Activated naive CD4-positive, alpha-beta T cell treated with anti-CD3 and anti-CD28 coated beads for 36 hours (primary cell): ENCODE measurements at places on chromosomes 4 and X. TPM values are rescaled to one million over a fixed set of nuclear protein-coding genes. Genes with fewer than 3 reads are reported as not detected.
A peak's percentile ranks its signal among the peaks of the same experiment; 100 is the strongest.

The GLOD5 gene
- total RNA-seq, result not detected

GRCh38 chr4:123031664-123032063 lies 109.3 kb upstream of the NUDT6 start:
- H3K27ac ChIP-seq, result peak overlapping the region; percentile 35
- H3K4me3 ChIP-seq, result no peak overlapping the region
- H3K27me3 ChIP-seq, result no peaks in the 10 kb centered on the region
- H3K36me3 ChIP-seq, result peaks cover 29% of the 10 kb centered on the region

DNA sequence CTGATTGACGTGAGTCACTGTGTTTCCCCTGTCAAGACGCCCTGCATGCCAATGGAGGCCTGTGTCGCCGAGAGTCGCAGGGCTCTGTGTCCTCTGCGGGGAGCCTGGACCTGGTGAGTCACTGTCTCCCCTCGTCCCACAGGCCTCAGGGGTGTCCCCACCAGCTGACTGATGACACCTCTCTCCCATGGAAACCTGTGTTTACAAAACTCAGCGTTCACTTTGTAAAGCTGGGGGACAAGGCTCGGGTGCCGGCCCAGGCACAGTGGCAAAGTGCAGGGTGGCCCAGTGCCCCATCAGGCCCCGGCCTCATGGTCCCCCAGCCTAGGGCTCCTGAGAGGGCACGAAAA lies 21.2 kb upstream of the HGFAC start:
- H3K36me3 ChIP-seq, result peaks cover 1% of the 10 kb centered on the region
- no peak for DNase-seq
- H3K27ac ChIP-seq, result no peak overlapping the region
- no peak overlapping the region for H3K4me3 ChIP-seq

- H3K36me3 ChIP-seq, result no peaks in the 10 kb centered on the region
- no peak overlapping the region for H3K4me3 ChIP-seq
- no peaks in the 10 kb centered on the region for H3K4me1 ChIP-seq
Measured at GRCh38 chr4:163693211-163693610, 198.7 kb downstream of the TMA16 start.

The CDS1 gene
- total RNA-seq, result 0.17 TPM

- H3K27ac ChIP-seq, result no peak overlapping the region
- no peak overlapping the region for H3K4me3 ChIP-seq
- DNase-seq, result no peak
- H3K27me3 ChIP-seq, result no peaks in the 10 kb centered on the region
- no peaks in the 10 kb centered on the region for H3K36me3 ChIP-seq
- H3K4me1 ChIP-seq, result peaks cover 3% of the 10 kb centered on the region
Measured at GRCh38 chrX:66680451-66680850, 41.6 kb upstream of the EDA2R start.

DNA sequence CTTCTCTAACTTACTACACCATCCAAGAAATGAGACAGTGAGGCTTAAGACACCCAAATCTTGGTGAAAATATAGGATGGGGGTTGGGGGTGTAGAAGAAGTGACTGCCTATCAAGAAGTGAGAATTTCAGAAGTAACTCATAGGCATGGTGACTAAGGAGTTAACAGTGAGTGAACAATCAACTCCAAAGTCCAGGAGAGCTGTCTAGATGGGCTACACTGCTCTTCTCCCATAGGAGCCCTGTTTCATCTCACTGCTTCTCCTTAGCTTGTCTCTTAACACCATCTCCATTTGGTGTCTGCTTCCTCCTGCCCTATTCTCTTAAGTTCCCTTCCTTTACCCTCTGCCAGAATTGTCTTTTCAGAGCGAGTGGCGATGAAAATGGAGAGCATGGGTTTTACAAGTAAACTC lies 22.7 kb downstream of the FABP2 start:
- H3K27ac ChIP-seq, result peak overlapping the region; percentile 95
- H3K4me3 ChIP-seq, result peak overlapping the region; percentile 97
- no peaks in the 10 kb centered on the region for H3K27me3 ChIP-seq

DNA sequence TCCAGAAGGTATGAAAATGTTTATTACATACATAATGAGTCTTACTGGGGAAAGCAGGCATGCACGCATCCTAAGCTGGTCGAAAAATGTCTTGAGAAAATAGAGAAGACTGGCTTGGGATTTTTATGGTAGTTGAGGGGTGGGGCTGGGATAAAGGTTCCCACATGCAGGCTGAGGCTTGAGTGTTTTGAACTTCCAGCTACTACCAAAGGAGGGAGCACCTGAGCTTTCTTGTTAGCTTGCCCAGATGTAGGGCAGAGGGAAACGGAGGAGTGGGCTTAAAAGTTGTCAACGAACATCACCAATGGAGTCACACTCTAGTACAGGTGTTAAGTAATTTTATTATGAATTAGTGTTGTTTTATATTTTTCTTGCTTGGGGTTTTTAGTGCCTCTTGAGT lies 39.6 kb upstream of the SRPX start:
- H3K36me3 ChIP-seq, result no peaks in the 10 kb centered on the region
- DNase-seq, result peak; percentile 6
- no peak overlapping the region for H3K27ac ChIP-seq
- H3K4me1 ChIP-seq, result no peaks in the 10 kb centered on the region
- no peak overlapping the region for H3K4me3 ChIP-seq
- no peaks in the 10 kb centered on the region for H3K27me3 ChIP-seq

GRCh38 chr4:173839865-173840264 lies 309.8 kb upstream of the HAND2 start:
- no peaks in the 10 kb centered on the region for H3K36me3 ChIP-seq
- H3K4me3 ChIP-seq, result no peak overlapping the region
- H3K4me1 ChIP-seq, result no peaks in the 10 kb centered on the region
- H3K27me3 ChIP-seq, result no peaks in the 10 kb centered on the region
- no peak overlapping the region for H3K27ac ChIP-seq

DNA sequence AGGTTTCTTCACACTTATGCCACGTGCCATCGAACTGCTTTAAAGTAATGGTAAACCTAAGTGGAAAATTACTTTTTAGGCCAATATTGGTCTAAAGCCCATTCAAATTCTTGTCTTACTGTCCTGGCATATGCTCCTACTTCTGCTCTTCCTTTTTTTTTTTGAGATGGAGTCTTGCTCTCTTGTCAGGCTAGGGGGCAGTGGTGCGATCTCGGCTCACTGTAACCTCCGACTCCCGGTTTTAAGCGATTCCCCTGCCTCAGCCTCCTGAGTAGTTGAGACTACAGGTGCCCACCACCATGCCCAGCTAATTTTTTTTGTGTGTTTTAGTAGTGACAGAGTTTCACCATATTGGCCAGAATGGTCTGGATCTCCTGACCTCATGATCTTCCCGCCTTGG lies 129.0 kb upstream of the TECRL start:
- H3K27ac ChIP-seq, result no peak overlapping the region
- H3K4me3 ChIP-seq, result no peak overlapping the region
- DNase-seq, result no peak
- no peaks in the 10 kb centered on the region for H3K36me3 ChIP-seq
- H3K4me1 ChIP-seq, result no peaks in the 10 kb centered on the region

GRCh38 chr4:66688674-66689073 lies 856.6 kb downstream of the CENPC start:
- no peaks in the 10 kb centered on the region for H3K36me3 ChIP-seq
- H3K27me3 ChIP-seq, result no peaks in the 10 kb centered on the region
- H3K27ac ChIP-seq, result no peak overlapping the region
- no peak overlapping the region for H3K4me3 ChIP-seq

The F8A1 gene
- 33.7 TPM for total RNA-seq

DNA sequence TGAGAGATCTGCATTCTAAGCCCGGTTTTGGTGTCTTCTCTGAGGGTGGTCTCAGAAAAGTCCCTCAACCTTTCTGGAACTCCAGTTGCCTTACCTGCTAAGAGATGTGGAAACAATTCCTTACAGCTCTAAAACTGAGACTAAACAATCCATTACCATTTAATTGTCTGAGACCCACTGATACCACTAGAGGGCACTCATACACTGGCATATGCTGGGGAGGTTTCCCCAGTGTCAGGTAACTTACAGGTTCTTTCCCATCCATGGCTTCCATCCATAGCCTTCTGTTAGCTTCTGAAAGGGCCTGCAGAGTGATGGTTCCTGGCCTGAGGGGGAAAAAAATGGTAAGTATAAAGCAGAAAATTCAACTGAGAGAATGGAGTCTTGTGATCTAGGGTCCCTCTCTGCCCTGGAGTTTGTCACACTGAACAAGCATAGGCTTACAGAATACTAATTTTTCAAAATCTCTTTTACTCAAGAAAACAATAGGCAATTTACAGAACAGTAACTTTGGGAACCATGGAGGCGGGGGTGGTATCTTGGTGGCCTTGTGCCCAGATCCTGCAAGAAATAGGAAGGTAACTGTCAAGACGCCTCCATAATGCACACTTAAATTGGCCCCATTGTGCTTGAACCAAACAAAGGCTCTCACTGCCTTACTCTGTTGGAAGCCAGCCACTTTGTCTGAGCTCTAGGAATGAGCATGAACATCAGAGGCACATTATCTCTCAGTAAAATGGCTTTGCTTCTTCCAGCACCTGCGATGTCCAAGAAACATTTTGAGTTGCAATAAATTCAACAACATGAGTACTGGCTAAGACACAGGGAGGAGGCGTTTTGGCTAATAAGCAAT lies 236.1 kb downstream of the OPHN1 start:
- no peaks in the 10 kb centered on the region for H3K36me3 ChIP-seq
- H3K4me3 ChIP-seq, result no peak overlapping the region
- no peak overlapping the region for H3K27ac ChIP-seq
- DNase-seq, result peak; percentile 43

DNA sequence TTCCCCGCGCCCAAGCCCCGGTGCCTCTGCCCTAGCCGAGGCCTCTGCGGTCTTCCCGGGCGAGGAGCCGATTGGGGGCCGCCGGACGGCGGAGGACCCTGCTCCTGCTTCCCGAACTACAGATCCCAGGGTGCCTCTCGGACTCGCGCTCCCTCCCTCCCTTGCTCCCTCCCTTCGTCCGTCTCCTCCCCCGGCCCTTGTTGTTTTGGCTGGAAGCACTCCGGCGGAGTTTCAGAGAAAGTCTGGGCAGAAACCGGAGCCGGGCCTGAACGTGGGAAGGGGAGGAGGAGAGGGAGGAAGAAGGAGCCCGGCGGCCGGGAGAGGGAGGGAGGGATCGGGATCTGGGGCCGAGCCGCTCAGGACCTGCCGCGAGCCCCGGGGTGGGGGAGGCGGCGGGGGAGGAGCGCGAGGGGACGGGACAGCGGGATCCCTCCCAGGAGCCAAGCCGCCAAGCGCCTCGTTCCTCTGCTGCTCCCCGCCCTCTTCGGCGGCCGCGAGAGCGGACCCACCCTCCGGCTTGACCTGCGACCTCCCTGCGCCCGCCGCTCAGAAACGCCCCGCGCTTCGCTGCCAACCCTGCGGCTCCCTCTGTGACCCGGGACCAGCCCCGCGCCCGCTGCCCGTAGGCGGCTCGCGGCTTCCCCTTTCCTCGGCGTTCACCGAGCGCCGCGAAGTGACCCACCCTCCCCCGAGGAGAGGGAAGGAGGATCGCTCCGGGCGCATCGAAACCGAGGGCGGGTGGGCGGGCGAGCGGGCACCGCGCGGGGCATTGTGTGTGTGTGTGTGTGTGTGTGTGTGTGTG lies 496 bp upstream of the GAB1 start:
- peaks cover 3% of the 10 kb centered on the region for H3K4me1 ChIP-seq
- H3K36me3 ChIP-seq, result no peaks in the 10 kb centered on the region
- H3K4me3 ChIP-seq, result peak overlapping the region; percentile 75
- peak; percentile 20 for DNase-seq

DNA sequence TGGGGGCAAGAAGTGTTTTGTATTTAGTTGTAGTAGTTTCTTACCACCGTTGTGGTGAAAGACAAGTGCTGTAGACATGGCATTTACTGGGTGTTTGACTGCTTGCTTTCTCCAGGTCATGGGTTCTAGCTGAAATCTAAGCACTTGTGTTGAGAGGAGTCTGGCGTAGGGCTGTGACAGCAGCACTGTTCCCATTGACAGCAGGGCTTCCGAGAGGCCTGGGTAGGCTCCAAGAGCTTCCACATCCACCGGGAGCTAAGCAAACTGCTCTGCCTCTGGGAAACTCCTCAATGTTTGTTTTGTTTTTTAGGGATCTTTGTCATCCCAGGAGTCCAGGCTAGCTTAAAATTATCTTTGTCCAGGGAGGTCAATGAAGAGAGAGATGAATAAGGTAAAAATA lies 44.3 kb downstream of the BMPR1B start:
- DNase-seq, result no peak
- H3K27me3 ChIP-seq, result peaks cover 4% of the 10 kb centered on the region
- no peaks in the 10 kb centered on the region for H3K36me3 ChIP-seq

DNA sequence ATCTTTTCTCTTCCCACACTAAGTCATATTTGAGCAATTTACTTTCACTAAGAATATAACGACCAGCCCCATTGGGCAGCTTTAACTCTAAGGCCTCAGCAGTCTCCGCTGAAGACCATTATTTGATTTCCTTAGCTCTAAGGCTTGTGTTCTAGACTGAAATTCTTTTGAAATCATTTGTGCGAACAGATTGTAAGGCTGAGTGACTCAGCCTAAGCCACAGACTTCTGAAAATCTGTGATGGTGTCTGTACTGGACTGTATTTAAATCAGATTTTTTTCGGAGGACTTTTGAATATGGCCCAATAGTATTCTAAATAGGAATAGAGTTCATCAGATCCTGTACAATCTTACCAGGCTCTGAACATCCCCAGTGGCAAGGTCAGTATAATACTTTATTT lies 150.3 kb upstream of the TECRL start:
- H3K4me3 ChIP-seq, result no peak overlapping the region
- H3K4me1 ChIP-seq, result no peaks in the 10 kb centered on the region
- no peaks in the 10 kb centered on the region for H3K36me3 ChIP-seq
- H3K27me3 ChIP-seq, result no peaks in the 10 kb centered on the region

The SHOX gene
- not detected for total RNA-seq

GRCh38 chr4:176422511-176422910 lies 102.7 kb downstream of the SPCS3 start:
- H3K36me3 ChIP-seq, result no peaks in the 10 kb centered on the region
- DNase-seq, result no peak
- H3K4me3 ChIP-seq, result no peak overlapping the region
- H3K27ac ChIP-seq, result no peak overlapping the region
- no peaks in the 10 kb centered on the region for H3K27me3 ChIP-seq
- no peaks in the 10 kb centered on the region for H3K4me1 ChIP-seq
